ENCODE measurements at places on chromosomes 1 and 21. TPM values are rescaled to one million over a fixed set of nuclear protein-coding genes. Genes with fewer than 3 reads are reported as not detected.

The CLIC6 gene
- total RNA-seq: 0.37 TPM

The C4BPA gene
- total RNA-seq: not detected

The MX2 gene
- 13.2 TPM for total RNA-seq

The IL10RB gene
- total RNA-seq: 25.3 TPM

The PRAMEF6 gene
- total RNA-seq: not detected

The SPRR1A gene
- total RNA-seq: not detected

The SLC37A1 gene
- total RNA-seq: 16.6 TPM

The ROR1 gene
- not detected for total RNA-seq

The TRIM67 gene
- not detected for total RNA-seq

The LRRC38 gene
- not detected for total RNA-seq

The PKNOX1 gene
- total RNA-seq: 22.8 TPM

The PRDM16 gene
- total RNA-seq: not detected

The IGSF9 gene
- 0.04 TPM for total RNA-seq

The AMPD1 gene
- total RNA-seq: not detected

The LCE1E gene
- total RNA-seq: not detected

The CFHR5 gene
- not detected for total RNA-seq

The NCF2 gene
- total RNA-seq: 4.6 TPM

The TMEM240 gene
- total RNA-seq: 0.33 TPM

The CD48 gene
- total RNA-seq: 224 TPM

The MTOR gene
- total RNA-seq: 53.9 TPM

The S100A14 gene
- total RNA-seq: not detected

The RPE65 gene
- not detected for total RNA-seq

The CFAP74 gene
- total RNA-seq: not detected

The SAMD11 gene
- total RNA-seq: not detected

The BCAS2 gene
- 62.9 TPM for total RNA-seq

The S100A2 gene
- total RNA-seq: 0.81 TPM

The REN gene
- not detected for total RNA-seq

The DEPDC1 gene
- total RNA-seq: 11.7 TPM

The EPHB2 gene
- total RNA-seq: 0.22 TPM

The TAL1 gene
- not detected for total RNA-seq
